ENCODE measurements at places on chromosomes 2 and 18.

GRCh38 chr2:229313591-229313990 is 42.5 kb upstream of the PID1 start:
- no peak for DNase-seq

GRCh38 chr2:154189953-154190352 is 318.2 kb downstream of the GALNT13 start:
- DNase-seq, result no peak

GRCh38 chr2:175605640-175606009 is 396.4 kb downstream of the LNPK start:
- DNase-seq, result no peak

DNA sequence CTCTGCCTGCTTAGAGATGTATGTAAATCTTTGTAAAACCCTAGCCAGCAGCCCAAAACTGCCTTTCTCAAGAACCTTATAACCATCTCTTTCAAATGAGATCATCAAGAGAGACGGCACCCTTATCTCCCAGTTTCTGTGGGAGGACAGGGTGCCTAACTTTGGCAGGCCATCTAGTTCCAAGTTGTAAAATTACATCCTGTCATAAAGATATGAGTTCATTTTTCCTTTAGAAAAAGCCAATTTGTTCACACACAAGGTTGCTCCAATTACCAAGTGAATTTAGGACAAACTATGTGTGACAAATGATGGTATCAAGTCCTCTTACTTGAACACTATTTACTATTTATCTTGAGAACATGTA is 65.3 kb downstream of the MEMO1 start:
- DNase-seq, result no peak

DNA sequence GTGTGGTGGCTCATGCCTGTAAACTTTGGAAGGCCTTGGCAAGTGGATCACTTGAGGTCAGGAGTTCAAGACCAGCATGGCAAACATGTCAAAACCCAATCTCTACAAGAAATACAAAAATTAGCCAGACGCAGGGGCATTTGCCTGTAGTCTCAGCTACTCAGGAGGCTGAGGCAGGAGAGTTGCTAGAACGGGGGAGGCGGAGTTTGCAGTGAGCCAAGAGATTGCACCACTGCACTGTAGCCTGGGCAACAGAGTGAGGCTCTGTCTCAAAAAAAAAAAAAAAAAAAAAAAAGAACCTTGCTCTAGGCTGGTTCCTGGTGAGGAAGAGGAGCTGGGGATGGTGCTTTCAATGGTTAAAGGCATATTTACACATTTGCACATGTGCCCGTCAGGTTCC is 129.4 kb downstream of the LYPD6B start:
- peak; percentile 72 for DNase-seq

DNA sequence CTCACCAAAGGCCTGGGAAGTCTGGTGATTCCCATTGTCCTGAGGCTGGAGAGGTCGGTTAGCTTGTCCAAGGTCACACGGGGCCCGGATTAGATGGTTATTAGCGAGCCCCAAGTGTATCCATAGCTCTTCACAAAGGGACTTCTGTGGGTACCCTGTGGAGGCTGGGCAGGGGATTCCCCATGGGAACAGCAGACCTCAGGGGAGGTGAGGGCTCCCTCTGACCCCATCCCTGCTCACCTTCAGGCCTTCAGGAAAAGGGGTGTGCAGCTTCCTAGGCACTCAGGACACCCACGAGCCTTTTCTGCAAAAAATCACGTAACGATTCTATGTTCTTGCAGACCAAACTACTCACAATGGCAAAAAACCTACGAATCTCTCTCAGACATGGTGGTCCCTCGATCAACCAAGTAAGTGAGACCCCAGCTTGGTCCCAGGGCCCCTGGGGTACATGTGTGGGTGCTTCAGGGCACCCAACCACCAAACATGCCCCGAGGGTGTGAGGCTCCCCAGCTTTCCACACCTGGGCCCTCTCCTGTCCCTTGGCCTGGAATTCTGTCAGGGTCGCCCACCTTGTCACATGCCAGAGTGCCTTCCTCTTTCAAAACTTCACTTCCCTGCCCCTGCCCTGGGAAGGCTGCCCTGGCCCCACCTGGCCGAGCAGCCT is 40.3 kb downstream of the PDIA6 start:
- DNase-seq, result no peak

DNA sequence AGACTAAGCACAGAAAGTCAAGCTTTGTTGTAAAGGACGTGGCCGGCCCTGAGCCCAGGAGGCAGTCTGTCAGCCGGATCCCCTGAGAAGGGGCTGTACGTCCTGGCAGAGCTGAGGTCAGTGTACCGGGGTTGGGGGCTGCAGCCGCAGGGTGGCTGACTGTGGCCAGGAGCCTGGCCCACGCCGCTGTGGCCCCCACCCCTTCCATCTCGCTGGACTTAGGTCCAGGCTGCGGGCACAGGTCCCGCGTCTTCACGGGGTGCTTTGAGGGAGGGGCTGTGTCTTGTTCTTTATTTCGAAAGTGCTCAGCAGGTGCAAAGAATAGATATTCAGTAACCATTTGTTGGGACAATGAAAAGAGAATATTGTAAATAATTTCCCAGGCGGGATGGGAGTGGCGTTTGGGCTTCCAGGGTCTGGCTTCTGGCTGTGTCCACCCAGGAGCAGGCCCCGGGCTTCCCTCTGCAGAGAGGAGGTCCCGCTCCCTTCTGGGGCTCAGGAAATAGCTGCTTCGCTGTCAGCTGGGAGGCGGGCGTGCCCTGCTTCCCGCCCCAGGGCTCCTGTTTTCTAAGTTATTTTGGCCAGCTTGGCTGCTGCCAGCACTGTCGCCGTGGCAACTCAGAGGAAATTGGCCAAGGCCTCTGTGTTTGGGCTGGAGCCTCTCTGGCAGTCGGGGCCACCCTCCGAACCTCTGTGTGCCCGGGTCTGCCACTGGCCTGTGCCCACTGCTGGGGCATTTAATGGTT is 7.4 kb downstream of the NFATC1 start:
- peak; percentile 72 for DNase-seq

DNA sequence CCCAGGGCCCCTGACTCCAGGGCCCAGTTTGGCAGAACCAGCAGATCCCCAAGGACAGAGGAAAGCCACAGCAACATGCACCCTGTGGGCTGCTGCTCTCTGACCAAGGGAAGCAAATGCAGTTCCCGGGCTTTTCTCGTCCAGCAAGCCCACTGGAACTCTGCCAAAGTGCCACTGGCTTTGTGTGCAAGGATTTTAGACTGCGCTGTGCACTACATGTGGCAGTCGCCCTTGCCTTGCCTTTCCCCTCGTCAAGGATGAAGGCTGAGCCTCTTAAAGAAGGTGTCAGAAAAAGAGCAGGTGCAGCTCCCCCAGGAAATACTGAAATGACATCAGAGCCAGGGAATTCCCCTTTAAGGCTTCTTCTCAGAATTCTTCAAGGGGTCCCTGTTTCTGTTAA is 199.2 kb downstream of the TFCP2L1 start:
- DNase-seq, result no peak

- no peak for DNase-seq
Measured at GRCh38 chr2:169637620-169638019, 53.5 kb downstream of the PPIG start.

- no peak for DNase-seq
Measured at GRCh38 chr2:174577967-174578589, 19.5 kb downstream of the WIPF1 start.

DNA sequence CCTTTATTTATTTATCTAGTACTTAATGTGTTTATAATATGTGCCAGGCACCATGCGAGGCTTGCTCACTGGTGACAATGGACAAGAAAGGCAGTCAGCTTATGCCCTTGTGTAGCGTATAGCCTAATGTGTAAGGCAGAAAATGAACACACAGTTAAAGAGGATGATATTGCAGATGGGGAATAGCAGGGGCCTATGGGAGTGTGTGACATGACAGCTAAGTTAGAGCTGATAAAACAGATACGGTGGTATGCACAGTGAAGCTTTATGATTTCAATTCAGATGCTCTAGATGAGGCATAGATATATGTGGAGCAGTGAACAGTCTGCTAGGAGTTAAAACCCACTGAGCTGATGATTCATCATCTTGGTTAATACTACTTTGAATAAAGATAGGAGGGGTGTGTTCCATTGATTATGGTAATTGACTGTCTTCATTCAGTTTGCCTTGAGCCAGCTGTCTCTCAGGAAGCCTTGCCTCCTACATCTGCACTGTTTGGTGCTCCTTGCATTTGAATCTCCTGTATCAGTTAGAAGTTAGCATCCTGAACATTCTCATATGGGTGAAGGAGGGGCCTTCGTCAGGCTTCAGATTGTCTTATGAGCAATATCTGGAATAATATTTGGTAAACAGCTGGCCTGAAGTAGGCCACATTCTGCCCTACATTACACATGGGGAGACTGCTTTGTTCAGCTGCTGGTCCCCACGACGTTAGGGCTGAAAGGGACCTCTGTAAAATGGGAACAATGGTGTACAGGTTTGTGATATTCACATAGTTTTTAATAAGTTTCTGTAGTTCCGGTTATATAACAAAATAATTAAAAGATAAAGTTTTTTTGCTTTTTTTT is 13.2 kb downstream of the MAP4K4 start:
- DNase-seq, result no peak

- peak; percentile 58 for DNase-seq
Measured at GRCh38 chr18:59220784-59221765, 1.1 kb downstream of the GRP start.

- DNase-seq, result peak; percentile 64
Measured at GRCh38 chr2:12318427-12319057, 398.2 kb upstream of the TRIB2 start.

GRCh38 chr2:157820193-157820592 is 55.9 kb downstream of the ACVR1 start:
- no peak for DNase-seq

- no peak for DNase-seq
Measured at GRCh38 chr2:111634050-111634794, 249.8 kb downstream of the ANAPC1 start.

- DNase-seq, result no peak
Measured at GRCh38 chr18:21362831-21363230, 120.8 kb downstream of the GREB1L start.

DNA sequence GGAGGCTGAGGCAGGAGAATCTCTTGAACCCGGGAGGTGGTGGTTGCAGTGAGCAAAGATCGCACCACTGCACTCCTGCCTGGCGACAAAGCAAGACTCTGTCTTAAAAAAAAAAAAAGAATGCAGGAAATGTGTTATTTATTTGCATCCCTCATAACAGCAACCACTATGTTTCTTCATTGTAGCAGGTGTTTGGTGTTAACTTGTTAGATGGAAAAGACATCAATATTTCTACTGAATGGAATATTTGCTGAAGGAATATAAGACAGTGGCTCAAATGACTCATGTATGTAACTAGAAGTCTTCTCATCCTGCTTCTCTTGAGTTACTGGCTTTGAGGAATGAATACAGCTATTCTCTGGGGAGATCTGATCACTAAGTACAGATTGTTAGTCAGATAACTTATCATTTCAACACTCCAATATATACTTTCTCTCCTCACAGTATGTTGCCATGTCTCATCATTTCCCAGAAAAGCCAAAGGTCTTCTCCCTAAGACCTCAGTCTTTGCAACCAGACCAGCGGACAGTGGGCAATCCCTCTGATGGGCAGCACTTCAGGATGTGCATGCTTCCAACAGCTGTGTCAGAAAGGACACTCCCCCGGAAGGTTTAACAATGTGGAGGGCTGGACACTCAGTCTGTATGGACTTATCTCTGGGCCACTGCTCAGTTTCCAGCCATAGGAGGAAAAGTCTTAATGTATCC is 104.4 kb upstream of the STK17B start:
- DNase-seq, result no peak

DNA sequence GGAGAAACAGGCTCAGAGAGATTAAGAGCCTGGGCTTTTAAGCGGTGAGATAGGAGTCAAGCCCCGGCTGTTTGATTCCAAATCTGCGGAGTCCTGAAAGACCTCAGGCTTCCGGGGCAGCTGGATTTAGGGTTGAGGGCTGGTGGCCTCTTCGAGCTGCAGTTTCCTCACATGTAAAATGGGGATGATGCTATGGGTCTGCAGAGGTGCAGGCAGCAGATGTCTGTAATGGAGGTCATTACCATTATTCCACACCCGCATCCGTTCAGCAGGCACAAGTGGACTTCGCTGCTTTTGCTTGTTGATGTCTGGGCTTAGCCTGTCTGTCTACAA is 175.6 kb upstream of the HS6ST1 start:
- peak; percentile 39 for DNase-seq

DNA sequence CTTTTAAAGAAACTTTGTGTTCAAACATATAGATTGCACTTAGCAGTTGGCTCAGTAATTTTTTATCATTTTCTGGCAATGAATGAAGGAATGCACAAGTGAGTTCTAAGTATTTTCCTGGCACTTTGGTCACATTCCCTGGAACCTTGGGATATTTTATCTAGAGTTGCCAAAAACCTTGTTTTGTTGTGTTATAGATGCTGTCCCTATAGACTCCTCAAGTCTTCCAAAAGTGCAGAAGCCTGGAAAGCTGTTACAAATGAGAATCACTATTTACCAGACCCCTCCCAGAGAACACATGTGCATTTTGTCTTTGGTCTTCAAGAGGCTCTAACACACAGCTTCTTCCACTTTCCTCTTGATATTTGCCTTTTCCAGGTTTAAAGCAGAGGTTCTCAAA is 108.3 kb downstream of the RND3 start:
- no peak for DNase-seq

- DNase-seq, result no peak
Measured at GRCh38 chr18:13826209-13826608, 2.3 kb downstream of the MC5R start.

DNA sequence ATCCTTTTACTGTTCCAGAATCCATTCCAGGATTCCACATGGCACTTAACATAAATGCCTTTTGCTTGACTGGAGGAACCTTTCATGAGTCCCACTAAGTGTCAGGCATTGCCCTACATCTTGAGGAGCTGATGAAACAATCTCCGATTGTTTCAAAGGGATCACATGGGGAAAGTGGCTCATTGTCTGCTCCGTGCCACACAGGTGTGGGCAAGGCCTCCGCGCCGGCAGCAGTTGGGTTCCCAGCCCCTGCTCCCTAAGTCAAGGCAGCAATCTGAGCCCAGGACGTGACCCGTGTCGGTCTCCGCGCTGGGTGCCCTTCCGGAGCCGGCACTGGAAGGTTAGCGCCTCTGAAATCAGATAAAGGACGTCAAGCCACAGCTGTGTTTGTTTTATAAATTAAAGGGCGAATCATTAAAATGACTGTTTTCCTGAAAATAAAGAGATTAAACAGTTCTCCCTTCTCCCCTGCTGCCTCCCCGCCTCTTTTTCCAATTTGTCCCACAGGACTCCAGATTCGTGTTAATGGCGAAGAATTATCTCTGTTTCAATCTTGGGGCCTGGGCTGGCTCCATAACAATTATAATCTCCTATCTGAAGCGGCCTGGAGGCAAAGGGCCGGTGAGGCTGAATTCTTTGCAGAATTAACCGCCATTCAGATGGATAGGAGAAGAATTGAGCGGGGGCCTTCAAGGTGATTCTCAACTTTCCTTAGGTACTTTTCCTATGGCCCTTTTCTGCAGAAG is 84.3 kb upstream of the FZD7 start:
- DNase-seq, result peak; percentile 94

GRCh38 chr2:206981086-206981674 is 41.9 kb downstream of the CPO start:
- no peak for DNase-seq

- DNase-seq, result no peak
Measured at GRCh38 chr2:41965173-41965908, 82.5 kb upstream of the PKDCC start.

GRCh38 chr18:62844850-62845643 is 129.7 kb downstream of the PHLPP1 start:
- DNase-seq, result no peak

- no peak for DNase-seq
Measured at GRCh38 chr2:175626796-175627195, 375.3 kb downstream of the LNPK start.

- no peak for DNase-seq
Measured at GRCh38 chr2:236055471-236055870, 112.7 kb downstream of the GBX2 start.
